ENCODE measurements at places on chromosomes 1 and 21. TPM values are rescaled to one million over a fixed set of nuclear protein-coding genes. Genes with fewer than 3 reads are reported as not detected.

GRCh38 chr1:115729756-115730155 lies 38.8 kb downstream of the CASQ2 start:
- no peak for DNase-seq

DNA sequence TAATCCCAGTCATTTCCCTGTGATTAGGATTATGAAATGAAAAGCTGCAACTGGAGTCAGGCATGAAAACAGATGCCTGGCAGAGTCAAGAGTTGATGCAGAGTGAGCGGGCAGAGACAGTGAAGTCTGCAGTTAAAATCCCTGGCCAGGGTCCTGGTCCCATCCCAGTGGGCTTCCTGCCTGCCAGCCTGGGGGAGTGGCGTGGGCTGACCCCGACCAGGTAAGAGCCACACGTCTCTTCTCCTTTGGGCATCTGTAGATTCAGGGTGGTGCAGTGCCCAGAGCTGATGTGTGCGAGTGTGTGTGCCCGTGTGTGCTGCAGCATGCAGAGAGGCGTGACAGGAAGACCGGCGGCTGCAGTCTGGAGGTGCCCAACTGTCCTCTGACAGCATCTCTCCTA lies 6.2 kb upstream of the KIAA1614 start:
- DNase-seq, result no peak

- no peak for DNase-seq
These were observed 77.4 kb upstream of the CAMK1G start for GRCh38 chr1:209506101-209506500.

DNA sequence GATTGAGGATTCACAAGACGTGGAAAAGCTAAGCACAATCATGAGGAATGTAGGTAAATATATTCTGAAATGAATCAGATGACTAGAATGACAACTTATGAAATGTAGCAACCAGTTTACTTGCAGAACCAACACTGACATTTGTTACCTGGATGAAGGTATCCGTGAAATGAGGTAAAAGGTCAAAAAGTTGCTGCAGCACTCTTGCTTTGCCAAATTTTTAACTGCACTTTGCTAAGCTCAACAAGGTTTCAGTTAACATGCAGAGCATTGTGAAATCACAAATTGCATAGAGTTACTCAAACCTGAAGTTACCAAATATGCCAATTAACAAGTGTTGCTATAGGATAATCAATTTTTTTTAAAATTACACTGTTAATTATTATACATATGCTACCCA lies 1280.1 kb downstream of the KCNT2 start:
- no peak for DNase-seq

GRCh38 chr21:35632711-35633110 lies 427.6 kb downstream of the SETD4 start:
- no peak for DNase-seq

GRCh38 chr1:151315565-151316235 lies 11.5 kb downstream of the PI4KB start:
- no peak for DNase-seq

GRCh38 chr1:83033682-83034081 lies 965.2 kb downstream of the TTLL7 start:
- no peak for DNase-seq

ATP6V1G3 gene
- total RNA-seq, result not detected

LCE2C gene
- not detected for total RNA-seq

LCE6A gene
- total RNA-seq, result not detected

GIPC2 gene
- total RNA-seq, result 0.64 TPM

THEM5 gene
- total RNA-seq, result not detected

LRRC41 gene
- 102 TPM for total RNA-seq

CATSPER4 gene
- not detected for total RNA-seq

SYTL1 gene
- total RNA-seq, result 0.21 TPM

Measured in ascending aorta (tissue), 2 donors.